Left renal pelvis (tissue), 4 donors: ENCODE measurements at places on chromosomes 7 and 10. TPM values are rescaled to one million over a fixed set of nuclear protein-coding genes. Genes with fewer than 3 reads are reported as not detected.

GRCh38 chr10:72645263-72645858 lies 19.5 kb upstream of the MICU1 start:
- no peak for DNase-seq

DNA sequence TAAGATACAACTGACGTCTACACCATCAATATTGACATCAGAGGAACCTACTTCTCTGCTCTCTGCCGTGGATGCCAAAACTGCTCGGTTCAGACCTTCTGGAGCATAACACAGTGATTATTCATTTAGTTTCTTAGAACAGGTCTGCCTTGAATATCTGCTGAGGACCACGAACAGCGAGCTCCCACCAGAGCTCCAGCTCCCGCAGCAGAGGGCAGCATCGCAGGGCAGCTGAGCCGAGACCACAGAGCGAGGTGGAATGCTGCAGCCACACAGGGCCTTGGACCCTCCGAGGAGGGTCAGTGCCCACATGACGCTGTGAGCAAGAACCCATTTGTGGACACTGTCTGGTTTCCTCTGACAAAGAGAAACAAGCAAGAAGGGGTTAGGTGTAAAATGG lies 6.8 kb downstream of the VIPR2 start:
- DNase-seq: no peak

DNA sequence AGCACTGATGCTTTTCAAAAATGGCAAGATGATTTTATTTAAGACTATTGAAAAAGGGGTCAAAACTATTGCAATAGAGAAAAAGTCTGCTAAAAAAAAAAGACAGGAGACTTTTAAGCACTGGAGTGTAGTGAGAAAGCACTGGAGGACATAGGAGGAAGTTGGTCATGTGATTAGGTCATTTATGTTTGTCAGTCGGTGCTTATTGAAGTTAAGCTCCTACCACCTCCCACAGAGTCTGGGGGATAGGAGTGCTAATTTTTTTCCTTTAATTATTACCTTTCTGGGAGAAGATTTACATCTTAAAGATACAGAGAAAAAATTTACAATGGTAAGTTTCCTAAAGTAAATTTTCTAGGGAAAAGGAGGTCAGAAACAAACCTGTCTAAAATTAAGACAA lies 80.2 kb upstream of the TMEM229A start:
- DNase-seq: no peak

DNA sequence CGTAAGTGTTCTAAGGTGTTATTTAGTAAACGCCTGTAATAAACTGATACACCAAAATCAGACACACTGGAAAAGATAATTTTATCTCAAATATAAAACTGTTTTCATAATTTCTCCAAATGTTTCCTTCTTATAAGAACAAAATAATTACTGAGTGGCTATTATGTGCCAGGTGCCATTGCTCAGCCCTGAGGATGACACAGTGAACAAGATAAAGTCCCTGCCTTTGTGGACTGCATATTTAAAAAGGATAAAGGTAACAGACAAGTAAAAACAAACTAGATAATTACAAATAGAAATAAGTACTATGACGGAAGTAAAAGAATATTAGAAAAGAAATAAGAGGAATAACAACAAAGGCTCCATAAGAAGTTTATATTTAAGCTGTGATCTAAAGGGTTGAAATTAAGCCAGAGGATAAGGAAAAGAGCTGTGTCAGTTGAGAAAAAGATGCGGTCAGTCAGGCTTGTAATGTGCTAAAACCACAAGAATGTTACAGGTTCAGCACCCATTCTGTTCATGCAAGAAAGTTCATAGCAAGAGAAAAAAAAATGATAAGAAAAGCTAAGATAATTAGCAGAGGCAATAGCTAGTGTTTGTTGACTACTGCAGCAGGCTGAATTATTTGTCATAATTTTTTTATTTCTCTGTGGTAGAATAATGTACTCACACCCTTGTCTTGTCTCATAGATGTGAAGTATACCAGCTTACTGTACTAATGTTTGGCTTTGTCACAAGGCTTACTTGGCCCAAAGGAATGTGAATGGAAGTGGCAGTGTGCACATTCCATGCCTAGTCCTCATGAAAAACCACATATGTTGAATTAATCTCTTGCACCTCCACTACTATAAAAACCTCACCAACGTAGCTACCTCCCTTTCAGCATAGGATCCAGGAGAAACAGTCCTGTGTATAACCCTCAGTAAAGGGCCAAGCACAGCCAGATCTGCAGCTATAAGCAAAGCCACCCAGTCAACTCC lies 75.1 kb downstream of the CRPPA start:
- DNase-seq: no peak

GRCh38 chr7:100965723-100966541 lies 3.4 kb upstream of the MUC12 start:
- DNase-seq: peak; percentile 56

DNA sequence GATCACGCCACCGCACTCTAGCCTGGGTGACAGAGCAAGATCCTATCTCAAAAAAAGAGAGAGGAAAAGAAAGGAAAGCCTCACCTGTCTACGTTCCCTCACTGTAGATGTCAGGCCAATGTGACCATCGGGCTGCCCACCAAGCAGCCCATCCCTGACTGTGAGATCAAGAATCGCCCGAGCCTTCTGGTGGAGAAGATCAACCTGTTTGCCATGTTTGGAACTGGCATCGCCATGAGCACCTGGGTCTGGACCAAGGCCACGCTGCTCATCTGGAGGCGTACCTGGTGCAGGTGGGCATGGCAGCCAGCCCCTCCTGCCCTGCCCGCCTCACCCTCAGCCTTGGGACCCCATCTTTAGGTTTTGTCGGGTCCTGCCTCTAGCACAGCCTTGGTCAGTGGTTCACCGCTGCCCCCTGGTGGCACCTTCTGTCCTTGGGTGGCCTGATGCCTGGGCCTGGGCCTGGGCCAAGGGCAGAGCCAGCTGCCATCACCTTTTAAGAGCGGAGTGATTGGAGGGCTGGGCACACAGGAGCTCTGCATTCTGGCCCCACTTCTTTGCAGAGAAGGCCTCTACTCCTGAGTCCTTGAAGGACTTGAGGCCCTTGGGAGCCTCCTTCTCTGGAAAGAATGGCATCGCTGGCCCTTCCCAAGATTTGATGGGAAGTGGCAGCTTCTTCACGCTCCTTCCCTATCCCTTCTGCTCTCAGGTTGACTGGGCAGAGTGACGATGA lies 14.4 kb upstream of the AHCYL2 start:
- DNase-seq: no peak

GRCh38 chr10:32501906-32502305 lies 56.0 kb downstream of the CCDC7 start:
- no peak for DNase-seq

- no peak for DNase-seq
Observed at GRCh38 chr10:69317626-69318105, 39.4 kb downstream of the HK1 start.

GRCh38 chr10:130361351-130362105 lies 225.3 kb downstream of the GLRX3 start:
- DNase-seq: no peak

DNA sequence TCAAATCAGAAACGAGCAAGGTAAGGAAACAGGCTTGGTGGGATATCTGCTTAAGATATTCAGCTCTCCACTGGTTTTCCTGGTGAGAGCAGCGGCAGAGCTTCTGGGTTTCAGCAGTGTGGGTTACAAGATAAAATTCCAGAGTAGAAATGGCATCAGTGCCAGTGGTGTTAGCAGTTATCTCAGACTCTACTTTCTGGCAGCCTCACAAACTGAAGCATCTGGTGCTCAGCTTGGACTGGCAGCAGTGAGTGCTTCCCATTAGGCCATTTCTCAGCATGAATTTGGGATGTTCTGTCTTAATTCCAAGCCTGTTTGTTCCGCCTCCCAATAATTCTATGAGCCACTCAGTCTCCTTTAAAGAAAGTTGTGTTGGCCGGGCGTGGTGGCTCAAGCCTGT lies 6.9 kb upstream of the GSTO2 start:
- no peak for DNase-seq

- DNase-seq: no peak
Observed at GRCh38 chr7:155516466-155516865, 29.9 kb downstream of the CNPY1 start.

The OR2A12 gene
- 0.11 TPM for polyA plus RNA-seq

The COL17A1 gene
- polyA plus RNA-seq: 0.49 TPM

The HOXA11 gene
- 32.3 TPM for polyA plus RNA-seq

The ADCY1 gene
- polyA plus RNA-seq: 3.5 TPM
